ENCODE measurements at places on chromosomes 6 and 20. TPM values are rescaled to one million over a fixed set of nuclear protein-coding genes. Genes with fewer than 3 reads are reported as not detected.
A peak's percentile ranks its signal among the peaks of the same experiment; 100 is the strongest.

Gene SLPI
- total RNA-seq: 0.74 TPM

- DNase-seq: no peak
Measured at GRCh38 chr6:167842457-167842856, 15.7 kb downstream of the AFDN start.

Gene GNMT
- 1.6 TPM for total RNA-seq

- DNase-seq: no peak
Measured at GRCh38 chr20:43464219-43464790, 6.6 kb downstream of the SRSF6 start.

- no peak for DNase-seq
Measured at GRCh38 chr20:24828992-24829648, 119.9 kb upstream of the CST7 start.

DNA sequence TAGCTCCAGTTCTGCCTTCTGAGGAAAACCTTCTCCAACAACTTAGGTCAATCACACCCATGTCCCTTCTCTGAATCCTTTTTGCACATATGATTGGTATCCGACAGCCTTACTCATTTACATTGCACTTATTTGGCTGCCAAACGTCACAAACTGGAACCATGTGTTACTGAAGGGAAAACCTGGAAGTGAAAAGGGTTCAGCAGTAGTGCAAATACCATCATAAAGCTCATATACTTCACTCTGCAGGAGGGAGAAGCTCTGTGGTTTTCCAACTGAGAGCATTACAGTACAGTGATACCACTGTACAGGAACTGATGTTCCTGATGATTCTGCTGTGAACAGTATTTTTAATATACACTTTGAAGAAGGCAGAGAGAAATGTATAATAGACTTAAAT lies 87.8 kb downstream of the SLC16A10 start:
- no peak for DNase-seq

GRCh38 chr6:87682310-87682709 lies 19.7 kb downstream of the AKIRIN2 start:
- DNase-seq: no peak

DNA sequence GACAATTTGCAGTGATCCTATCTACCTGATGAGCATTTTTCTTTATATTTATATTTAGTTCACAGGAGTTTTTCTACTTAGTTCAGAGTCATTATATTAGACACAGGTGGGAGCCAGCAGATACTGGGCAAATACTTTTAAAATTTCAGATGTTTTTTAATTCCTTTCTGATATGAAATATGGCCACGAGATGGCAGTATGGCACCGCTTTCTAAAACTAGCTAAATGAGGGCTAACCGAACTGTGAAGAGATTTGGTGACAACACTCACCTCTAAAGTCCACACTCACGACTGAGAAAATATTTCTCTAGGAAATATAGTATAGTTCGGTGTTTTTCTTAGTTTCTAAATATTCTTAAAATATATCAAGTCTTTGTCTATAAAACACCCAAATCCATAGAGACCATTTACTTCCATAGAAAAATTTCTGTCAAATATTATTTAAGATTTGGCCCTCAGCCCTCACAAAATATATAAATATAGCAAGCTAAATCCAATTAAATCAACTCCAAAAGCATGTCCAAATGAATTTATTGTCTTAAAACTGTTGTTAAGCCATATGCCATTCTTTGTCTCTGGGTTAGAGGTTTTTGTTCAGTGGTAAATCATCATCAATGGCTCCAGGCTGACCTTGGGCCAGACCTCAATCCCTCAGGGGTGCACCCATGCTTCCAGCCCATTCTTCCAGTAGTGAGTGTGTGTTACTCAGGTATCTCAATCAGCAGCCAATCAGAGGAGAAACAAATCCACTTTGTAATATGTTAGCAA lies 63.6 kb downstream of the HUS1B start:
- DNase-seq: peak; percentile 33

Gene PSORS1C2
- 0.78 TPM for total RNA-seq

DNA sequence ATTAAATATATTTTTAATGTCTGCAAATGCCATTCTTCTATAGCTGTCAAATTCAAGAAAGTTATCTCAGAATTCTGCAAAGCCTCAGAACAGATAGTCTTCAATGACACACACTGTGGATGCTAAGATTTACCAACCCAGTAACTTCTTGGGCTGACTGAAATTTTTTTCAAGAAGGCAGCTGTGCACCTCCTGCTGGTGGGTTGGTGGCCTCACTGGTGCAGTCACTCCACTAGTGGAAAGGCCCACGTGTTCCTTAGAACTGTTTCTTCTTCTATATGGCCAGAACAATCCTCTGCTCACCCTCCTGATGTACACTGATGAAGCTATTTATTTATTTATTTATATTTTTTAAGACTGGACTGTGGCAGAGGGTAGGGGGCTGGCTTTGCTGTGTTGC lies 28.1 kb upstream of the MTCL3 start:
- DNase-seq: peak; percentile 44

Gene SAPCD1
- total RNA-seq: 13.7 TPM

GRCh38 chr6:130200020-130200419 lies 22.7 kb downstream of the SAMD3 start:
- DNase-seq: no peak

- no peak for DNase-seq
Measured at GRCh38 chr20:56420028-56420427, 8.0 kb downstream of the CASS4 start.

Gene ANKRD66
- total RNA-seq: not detected

GRCh38 chr6:37946057-37946456 lies 126.5 kb downstream of the ZFAND3 start:
- no peak for DNase-seq

DNA sequence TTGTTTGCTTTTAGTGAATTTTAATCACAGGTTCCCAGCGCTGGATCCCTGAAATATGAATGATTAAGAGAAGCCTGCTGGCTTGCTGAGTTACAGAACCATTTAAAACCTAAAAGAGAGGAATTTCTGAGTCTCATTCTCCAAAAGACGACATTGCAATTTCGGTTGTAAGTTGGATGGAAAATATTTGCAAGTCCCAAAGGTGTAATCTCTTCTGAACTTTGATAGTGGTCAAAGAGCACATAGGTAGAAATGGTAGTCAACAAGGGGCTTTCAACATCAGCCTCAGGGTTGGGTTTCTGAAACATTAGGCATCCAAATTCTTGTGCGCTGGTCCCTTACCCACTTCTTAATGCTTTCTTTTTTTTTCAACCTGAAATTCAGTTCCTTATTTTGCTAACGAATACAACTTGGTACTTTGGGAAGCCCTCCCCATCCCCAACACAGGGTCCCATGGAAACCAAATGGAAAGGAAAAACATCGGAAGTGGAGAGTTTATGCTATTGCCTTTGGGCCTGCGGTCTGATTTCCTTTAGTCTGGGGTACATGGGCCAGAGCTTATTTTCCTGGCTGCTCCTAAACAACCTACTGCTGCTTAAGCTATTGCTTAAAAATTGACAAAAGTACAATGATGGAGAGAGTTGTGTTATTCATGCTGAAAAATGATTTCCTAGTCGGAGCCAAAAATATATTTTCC lies 117.0 kb upstream of the KCNK16 start:
- no peak for DNase-seq

Measured in WTC11 (cell line).